ENCODE measurements at places on chromosomes 7 and 10. TPM values are rescaled to one million over a fixed set of nuclear protein-coding genes. Genes with fewer than 3 reads are reported as not detected.

Gene PLXDC2
- 4.6 TPM for total RNA-seq

Gene GIMAP4
- total RNA-seq, result 0.15 TPM

Gene TUBB8
- not detected for total RNA-seq

Gene DLD
- 45.3 TPM for total RNA-seq

Gene NUPR2
- total RNA-seq, result not detected

Data from A375 (cell line).